NCI-H1105 (cell line): ENCODE measurements at places on chromosomes 6 and 20.

- DNase-seq = no peak
Observed at GRCh38 chr6:85644279-85644762, 1.6 kb upstream of the SYNCRIP start.

- no peak for DNase-seq
Observed at GRCh38 chr6:137776786-137777686, 90.0 kb upstream of the TNFAIP3 start.

DNA sequence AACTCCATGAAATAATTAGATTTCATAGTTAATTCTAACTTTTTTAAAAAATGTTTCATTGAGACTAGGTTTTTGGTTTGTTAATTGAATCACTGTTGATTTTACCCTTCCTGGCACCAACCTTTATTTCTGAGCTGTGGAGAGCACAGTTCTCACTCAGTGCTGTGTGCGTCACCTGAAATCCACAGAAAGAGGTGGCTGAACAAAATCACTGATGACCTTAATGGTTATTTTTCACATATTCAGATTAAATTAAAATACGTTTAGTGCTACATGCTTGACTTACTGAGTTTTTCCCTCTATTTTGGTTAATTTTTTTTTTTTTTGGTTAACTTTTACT is 89.4 kb downstream of the SLC16A10 start:
- DNase-seq = no peak

DNA sequence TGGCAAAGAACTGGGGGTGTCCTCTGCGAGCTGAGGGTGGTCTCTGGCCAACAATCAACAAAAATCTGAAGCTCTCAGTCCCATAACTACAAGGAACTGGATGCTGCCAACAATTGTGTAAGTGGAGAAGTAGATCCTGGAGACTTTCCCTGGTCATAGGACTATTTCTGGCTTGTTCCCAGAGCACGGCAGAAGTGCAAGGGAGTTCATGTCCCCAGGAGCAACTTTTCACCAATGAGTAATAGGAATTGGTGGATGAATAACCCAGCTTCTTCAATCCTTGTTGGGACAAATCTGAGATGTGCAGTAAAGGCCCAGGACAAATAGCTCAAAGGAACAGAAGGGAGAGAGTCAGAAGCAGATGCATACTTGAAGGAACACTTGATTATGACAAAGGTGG is 95.5 kb downstream of the QRSL1 start:
- DNase-seq = no peak

DNA sequence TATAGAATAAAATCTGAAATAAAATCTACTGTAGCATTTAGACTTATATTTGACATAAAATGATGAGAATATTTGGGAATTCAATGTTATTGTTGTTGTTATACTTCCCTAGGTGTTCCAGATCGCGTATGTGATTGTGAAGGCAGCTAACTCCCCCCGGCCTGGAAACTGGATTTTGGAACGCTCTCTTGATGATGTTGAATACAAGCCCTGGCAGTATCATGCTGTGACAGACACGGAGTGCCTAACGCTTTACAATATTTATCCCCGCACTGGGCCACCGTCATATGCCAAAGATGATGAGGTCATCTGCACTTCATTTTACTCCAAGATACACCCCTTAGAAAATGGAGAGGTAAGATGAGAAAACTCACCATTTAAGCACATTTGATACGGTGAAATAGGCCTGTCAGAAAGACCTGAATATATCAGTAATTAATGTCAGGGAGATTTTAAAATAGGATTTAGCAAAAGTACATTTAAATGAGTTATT is 215.2 kb downstream of the LAMA2 start:
- DNase-seq = no peak

GRCh38 chr6:102340311-102340710 is 946.8 kb downstream of the GRIK2 start:
- DNase-seq = no peak

DNA sequence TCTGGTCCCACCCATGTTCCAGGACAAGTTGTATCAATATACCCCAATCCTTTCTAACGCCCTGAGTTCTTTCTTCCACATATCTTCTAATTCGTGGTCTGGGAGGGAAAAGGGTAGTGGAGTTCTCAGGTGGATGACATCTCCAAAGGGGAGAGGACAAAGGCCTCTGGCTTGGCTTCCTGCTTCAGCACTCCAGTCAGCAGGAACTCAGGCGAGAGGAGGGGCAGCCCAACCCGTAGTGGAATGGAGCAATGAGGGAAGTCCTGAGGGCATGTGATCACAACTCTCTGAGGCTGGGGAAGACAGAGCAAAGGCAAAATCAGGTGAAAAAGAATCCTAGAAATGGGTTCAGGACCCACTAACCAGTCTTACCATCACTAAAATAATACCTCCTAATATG is 9.6 kb upstream of the NRM start:
- no peak for DNase-seq

DNA sequence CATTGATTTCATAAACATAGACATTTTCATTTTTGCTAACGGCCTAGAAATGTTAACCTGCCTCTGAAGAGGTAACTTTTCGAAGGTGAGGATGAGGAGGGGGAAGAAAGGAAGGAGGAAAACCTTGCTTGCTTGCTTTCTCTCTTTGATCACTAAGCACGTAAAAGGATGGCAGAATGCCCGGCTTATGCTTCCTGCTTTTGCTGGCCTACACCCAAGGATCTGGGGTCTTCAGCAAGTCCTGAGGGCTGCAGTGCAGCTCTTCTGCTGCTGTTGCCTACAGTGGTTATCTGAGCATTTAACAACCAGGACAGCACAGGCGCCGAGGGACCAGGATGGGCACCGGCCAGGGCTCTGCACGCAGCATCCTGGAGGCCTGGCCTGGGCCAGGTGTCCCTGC is 150.8 kb upstream of the TAB2 start:
- peak; percentile 54 for DNase-seq

GRCh38 chr6:16238963-16239797 is 793 bp downstream of the GMPR start:
- no peak for DNase-seq

GRCh38 chr6:18025596-18025995 is 38.2 kb upstream of the KIF13A start:
- DNase-seq = no peak

GRCh38 chr6:38320843-38321242 is 318.9 kb downstream of the BTBD9 start:
- DNase-seq = no peak

GRCh38 chr6:113011389-113011788 is 664.3 kb downstream of the RFPL4B start:
- DNase-seq = no peak

DNA sequence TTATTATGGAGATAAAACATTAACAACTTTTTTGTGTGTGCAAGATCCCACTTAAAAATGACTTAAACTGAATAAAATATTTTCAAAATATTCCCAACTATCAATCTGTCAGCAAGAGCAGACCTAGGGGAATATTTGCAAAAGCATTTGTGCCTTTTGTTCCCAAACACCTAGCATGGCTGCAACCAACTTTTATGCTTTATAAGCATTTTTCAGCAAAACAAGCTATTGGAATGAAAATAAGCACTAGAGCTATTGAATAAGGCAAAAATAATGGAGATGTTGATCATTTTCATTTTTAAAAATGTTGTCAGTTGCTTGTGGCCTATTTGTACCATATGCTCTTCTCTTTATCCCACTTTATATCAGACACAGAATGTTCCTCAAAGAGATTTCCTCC is 28.2 kb upstream of the CEP162 start:
- DNase-seq = no peak

- no peak for DNase-seq
Observed at GRCh38 chr20:19291024-19291817, 78.8 kb downstream of the SLC24A3 start.

DNA sequence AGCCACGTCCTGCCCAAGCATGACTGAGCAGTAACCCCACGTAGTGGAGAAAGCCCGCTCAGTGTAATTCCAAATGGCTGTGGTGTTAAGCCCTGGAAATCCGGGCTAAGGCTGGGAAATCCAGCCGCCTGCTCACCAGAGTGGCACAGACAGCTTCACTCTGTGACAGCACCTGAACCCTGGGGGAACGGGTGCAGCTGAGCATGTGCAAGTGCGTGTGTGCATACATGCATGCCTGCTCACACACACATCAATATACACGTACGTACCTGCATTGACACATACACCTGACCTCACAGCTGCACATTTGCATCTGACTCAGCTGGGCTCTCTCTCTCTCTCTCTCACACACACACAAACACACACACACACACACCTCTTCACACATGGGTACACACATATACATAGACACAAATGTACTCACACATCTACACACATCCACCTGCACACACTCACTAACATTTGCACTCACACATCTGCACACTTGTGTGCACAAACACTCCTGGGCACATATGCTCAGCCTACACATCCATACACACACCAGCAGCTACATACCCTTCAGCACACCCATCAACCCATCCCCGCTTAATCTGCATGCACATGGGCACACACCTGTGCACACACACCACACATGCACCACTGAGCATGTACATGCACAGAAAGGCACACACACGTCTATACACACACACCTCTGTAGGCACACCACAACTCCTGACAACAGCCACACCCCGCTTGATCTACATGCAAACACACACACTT is 114.1 kb downstream of the GRM4 start:
- no peak for DNase-seq

GRCh38 chr6:142458836-142459235 is 157.0 kb downstream of the ADGRG6 start:
- DNase-seq = no peak

GRCh38 chr20:32019563-32020463 is 9.6 kb downstream of the CCM2L start:
- DNase-seq = no peak

GRCh38 chr6:89562093-89562973 is 76.2 kb downstream of the LYRM2 start:
- DNase-seq = no peak

DNA sequence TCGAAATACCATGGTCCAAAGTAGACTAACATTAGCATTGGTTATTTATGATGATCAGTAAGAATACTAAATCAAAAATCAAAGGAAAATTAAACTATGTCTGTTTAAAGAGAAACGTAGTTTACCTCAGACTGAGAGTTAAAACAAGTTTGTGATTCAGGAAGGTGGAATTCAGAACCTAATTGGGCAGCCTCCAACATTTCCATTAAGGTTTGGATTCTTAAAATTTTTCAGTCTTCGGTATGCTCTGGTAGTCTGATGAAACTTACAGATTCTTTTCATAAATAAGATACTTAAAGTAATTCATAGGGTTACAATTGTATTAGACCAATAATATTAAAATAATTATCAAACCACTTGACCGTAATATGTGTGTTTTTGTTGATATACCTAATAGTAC is 18.6 kb downstream of the HFE start:
- no peak for DNase-seq

DNA sequence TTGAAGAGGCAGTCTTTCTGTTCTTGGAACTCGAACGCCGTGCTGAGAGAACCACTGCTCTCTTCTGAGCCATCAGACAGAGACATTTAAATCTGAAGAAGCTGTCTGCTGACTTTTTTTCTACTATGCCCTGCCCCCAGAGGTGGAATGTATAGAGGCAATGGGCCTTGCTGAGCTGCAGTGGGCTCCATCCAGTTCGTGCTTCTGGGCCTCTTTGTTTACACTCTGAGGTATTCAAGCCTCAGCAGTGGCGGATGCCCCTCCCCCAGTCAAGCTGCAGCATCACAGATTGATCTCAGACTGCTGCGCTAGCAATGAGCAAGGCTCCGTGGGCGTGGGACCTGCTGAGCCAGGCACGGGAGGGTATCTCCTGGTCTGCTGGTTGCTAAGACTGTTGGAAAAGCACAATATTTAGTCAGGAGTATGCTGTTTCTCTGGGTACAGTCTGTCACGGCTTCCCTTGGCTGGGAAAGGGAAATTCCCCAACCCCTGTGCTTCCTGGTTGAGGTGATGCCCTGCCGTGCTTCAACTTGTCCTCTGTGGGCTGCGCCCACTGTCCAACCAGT is 526.8 kb downstream of the CD109 start:
- DNase-seq = no peak

DNA sequence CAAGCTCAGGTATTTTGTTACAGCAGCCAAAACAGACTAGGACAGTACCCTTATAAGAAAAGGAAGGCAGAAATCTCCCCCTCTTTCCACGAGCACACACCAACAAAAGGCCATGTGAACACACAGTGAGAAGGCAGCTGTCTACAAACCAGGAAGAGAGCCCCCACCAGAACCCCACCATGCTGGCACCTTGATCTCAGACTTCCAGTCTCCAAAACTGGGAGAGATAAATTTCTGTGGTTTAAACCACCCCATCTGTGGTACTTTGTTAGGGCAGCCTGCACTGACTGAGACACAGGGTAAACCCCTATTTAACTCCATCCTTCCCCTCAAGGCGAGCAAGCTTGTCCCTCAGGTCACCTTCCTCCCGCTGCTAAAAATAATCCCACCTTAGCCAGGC is 475.8 kb upstream of the JARID2 start:
- no peak for DNase-seq

DNA sequence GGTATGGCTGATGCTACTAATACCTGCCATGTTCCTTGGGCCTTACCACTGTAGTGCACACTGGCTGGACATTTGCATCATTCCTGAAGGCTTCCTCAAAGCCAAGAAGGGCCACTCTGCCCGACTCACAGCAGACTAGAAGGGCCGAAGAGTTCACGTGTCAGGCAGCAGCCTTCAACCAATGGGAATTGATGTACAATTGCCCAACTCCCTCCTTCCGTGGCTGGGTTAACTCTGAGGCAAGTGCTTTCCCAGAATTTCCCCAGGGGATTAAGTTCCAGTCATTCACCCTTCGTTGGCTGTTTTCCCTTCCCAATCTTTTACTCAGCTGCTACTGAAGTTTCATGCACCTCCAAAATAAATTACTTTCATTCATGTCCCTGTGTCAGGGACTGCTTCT is 29.8 kb downstream of the PSMB9 start:
- DNase-seq = no peak

GRCh38 chr6:16723826-16724225 is 37.4 kb downstream of the ATXN1 start:
- DNase-seq = no peak

DNA sequence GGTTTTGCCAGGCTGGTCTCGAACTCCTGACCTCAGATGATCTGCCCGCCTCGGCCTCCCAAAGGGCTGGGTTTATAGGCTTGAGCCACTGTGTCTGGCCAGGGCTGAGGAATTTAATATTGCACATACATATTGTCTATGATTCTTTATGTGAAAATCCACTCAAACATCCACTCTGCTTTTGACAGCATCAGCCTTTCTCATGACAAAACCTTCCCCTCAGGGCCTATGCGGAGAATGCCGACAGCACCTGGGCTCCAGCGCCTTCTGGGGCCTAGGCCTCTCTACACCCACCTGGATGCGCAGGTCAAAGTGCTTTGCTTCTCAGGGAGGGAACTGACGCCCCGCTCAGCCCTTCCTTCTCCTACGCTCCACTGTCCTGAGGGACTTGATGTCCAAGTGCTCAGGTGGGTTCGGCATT is 5.4 kb downstream of the RAMACL start:
- no peak for DNase-seq

GRCh38 chr20:8470156-8470555 is 338.1 kb downstream of the PLCB1 start:
- no peak for DNase-seq
